ENCODE measurements at places on chromosomes 3 and 15.

DNA sequence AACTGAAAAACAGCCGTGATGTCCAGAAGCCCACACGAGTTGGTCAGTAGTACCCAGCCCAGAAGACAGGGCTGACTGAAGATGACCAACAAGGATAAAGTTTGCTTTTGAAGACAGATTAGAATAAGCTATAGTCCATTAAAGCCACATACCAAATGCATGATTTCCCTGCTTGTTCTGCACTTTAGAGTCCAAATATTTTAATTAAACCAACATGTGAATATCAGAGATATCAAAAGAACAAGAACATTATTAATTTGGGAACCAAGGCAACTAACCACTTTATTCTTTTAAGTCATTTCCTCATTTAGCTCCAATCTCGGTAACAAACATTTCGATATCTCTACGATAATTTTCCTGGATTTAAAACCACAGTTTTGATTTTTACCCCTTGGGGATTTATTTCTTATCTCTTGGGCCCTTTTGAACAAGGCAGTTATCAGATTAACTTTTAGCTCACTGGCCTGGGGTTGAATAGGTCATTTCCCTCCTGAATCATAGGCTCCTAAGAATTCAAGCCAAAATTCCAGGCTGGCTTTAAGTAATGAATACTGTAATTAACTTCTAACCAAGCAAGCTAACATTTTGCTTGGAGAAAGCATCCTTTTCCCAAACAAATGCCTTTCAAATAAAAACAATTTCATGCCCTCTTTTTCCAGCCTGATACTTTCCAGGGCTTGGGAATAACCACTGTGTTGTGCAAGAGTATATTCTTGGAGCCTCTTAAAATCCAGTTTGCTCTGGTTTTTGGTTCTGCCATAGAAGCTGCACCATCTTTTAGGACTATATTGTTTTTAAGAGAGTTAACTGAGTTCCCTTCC lies 102.9 kb upstream of the NR2E3 start:
- no peak for DNase-seq

- DNase-seq: no peak
These were observed 266.6 kb upstream of the ICE2 start for GRCh38 chr15:60745469-60746061.

DNA sequence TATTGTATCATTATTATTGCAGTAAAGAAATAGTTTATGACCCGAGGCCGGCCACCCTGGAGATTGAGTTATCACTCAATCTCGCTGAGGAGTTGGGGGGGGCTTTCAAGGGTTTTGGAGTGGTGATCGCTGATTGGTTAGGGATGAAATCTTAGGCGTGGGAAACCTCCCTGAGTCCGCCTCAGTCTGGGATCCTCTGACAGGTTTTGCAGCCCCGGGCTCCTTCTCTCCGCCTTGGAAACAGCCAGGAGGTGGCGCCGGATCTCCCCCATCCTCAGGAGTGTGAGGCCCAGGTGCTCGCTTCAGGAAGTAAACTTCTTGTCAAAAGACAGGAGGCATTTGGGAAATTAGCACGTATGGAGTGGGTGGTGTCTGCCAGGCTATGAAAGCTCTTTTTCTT lies 41.1 kb upstream of the SEC61A1 start:
- DNase-seq: peak; percentile 35

DNA sequence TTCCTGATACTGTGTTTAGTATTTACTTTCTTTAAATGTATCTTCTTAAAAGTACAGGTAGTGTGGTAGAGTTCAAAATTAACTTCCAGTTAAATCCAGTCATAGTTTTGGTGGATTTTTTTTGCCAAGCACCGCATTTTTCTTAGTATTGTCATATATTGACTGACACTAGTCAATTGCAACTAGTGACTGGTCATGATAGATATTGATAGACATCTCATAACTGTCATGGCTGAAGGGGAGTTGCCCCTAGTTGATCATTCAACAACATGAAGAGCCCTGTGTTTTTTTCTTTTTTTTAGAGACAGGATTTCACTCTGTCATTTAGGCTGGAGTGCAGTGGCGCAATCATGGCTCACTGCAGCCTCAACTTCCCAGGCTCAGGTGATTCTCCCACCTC lies 22.1 kb downstream of the RAB8B start:
- no peak for DNase-seq

GRCh38 chr3:52471371-52472238 lies 16.2 kb downstream of the NISCH start:
- no peak for DNase-seq

DNA sequence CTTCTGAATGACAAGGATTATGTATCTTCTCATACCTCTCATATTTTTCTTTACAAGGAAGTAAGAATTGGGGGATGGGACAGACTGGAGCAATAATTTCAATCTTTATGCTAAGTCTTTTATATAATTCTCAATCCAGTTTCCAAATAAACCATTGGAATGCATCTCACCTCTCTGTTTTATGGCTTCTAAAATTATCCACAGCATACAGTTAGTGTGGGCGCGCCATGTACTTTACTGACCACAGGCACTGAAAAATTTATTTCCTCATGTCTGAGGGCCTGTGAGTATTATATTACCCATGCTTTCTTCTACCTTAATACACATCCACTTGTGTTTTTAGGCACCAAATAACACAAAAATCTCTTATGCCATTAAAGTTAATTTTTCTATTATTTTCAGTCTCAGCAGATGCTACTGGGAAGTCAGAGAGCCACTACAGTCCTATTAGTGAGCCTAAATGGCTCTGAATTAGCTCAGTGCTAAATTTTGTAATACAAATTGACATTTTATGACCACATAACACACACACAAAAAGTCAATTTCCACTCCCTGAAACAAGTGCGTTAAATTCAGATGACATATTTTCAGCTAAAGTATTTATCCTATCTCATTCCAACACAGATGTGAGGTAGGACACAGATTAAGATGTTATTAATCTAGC lies 39.3 kb downstream of the SLITRK3 start:
- no peak for DNase-seq

- DNase-seq: no peak
These were observed 98.2 kb downstream of the DCLK3 start for GRCh38 chr3:36666166-36666565.

- no peak for DNase-seq
These were observed at the start of gene GREM1 for GRCh38 chr15:32717426-32718226. Gene GREM1 (plus strand): TSS chr15:32718004. CDS start chr15:32730691, 12,687 bp downstream.

- no peak for DNase-seq
These were observed 2.2 kb upstream of the LYZL4 start for GRCh38 chr3:42412526-42413155.

DNA sequence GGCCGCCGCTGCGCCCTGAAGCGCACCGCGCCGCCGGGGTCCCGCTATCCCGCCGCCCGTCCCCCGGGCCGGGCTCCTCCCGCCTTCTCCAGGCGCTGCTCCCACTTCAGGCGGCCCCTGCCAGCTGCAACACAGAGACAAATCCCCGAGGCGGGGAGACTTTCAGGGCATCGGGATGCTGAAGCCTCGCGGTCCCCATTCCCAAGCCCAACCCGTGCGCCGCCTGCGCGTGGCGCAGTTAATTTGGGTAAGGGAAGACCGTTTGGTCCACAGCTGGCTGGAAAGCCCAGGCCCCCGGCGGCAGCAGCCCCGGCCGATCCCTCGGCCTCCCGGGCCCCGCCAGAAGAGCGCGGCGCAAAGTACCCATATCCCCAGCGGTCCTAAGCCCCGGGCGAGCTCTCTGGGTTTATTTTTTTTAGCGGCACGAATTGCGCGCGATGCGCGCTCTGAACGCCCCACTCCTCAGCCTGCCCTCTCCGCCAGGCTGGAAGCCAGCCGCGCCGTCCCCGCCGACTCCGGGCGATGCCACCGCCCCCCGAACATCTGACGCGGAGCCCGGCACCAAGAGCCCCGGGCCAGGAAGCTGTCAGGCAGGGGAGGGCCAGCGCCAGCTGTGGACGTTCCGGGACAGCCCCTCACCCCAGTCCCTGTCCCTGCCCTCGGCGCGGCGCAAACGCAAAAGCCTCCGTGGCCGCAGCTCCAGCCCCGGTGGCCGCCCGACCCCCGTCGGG lies 517 bp downstream of the FBN1 start:
- DNase-seq: peak; percentile 4

- no peak for DNase-seq
These were observed 43.3 kb downstream of the CAPN3 start for GRCh38 chr15:42402455-42403205.

- DNase-seq: no peak
These were observed 33.6 kb upstream of the TMCC1 start for GRCh38 chr3:129927072-129927471.

DNA sequence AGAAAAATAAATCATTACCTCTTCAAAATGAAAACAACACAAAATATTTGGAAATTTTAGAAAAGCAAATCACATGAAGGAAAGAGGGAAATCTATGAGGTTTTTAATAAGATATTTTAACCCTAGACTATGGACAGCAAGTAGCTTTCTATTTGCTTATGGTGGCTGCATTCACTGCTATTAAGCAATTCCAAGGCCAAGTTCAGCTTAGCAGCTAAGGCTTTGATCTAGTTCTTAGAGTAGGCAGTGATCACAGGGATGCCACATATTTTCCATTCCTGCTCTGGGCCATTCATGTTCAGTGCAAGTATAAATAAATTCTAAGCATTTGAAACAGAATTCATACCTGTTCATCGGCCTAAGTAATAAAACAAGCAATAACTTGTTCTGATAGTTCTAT lies 235.3 kb downstream of the CDIN1 start:
- DNase-seq: no peak

- DNase-seq: no peak
These were observed 939.9 kb downstream of the VGLL3 start for GRCh38 chr3:86051058-86051457.

GRCh38 chr3:19931767-19932188 lies 2.2 kb downstream of the EFHB start:
- no peak for DNase-seq

DNA sequence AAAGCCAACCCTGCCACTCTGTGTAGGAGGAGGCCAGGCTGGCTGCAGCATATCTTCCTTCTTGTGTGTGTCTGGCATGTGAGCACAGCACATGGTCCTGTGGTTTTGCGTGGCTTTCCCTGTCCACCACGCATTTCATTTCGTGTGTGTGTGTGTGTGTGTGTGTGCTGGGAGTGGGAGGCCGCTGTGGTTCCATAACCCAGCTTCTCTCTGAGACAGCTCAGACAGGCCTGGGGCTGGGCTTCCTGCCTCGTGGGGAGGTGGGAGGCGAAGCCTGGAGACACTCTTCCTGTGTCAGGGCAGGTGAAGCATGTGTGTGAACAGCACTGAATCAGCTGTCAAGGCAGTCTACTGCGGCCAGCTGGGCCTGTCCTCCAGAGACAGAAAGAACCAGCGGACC lies 16.0 kb upstream of the MRPS22 start:
- no peak for DNase-seq

DNA sequence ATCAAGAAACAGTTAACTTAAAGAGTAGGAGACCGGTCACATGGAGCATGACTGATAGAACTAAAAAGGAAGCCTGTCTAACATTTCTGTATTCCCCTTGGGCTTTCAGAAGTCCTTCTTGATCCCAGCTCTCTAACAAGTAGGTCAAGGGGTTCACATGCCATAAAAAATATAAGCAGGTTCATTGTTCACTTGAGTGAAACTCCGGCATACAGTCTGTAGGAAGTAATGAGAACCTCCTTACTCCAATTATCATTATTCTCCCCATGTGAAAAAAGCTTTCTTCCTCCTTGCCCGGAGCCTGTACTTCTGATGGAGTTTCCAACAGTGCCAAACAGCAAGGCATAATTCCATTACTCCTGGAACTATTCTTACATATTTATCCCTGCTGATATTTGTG lies 242.8 kb upstream of the CNTN4 start:
- DNase-seq: no peak

DNA sequence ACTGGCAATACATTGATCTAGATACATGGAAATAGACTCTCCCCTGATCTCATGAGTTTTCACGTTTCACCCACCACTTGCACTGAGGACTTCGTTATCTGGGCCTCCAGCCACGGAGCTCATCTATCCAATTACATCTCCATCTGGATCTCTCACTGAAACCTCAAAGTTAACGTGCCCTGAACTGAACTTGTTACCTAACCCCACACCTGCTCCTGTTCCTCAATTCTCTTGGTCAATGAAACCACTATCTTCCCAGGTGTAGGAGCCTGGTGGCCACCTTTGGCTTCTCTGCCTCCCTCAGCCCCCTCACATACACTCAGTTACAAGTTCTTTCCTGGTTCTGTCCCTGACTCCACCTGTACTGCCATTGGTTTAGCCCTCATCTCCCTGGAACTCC lies 9.7 kb downstream of the DGKG start:
- no peak for DNase-seq

GRCh38 chr15:45021348-45021747 lies 1.6 kb upstream of the SORD start:
- no peak for DNase-seq

DNA sequence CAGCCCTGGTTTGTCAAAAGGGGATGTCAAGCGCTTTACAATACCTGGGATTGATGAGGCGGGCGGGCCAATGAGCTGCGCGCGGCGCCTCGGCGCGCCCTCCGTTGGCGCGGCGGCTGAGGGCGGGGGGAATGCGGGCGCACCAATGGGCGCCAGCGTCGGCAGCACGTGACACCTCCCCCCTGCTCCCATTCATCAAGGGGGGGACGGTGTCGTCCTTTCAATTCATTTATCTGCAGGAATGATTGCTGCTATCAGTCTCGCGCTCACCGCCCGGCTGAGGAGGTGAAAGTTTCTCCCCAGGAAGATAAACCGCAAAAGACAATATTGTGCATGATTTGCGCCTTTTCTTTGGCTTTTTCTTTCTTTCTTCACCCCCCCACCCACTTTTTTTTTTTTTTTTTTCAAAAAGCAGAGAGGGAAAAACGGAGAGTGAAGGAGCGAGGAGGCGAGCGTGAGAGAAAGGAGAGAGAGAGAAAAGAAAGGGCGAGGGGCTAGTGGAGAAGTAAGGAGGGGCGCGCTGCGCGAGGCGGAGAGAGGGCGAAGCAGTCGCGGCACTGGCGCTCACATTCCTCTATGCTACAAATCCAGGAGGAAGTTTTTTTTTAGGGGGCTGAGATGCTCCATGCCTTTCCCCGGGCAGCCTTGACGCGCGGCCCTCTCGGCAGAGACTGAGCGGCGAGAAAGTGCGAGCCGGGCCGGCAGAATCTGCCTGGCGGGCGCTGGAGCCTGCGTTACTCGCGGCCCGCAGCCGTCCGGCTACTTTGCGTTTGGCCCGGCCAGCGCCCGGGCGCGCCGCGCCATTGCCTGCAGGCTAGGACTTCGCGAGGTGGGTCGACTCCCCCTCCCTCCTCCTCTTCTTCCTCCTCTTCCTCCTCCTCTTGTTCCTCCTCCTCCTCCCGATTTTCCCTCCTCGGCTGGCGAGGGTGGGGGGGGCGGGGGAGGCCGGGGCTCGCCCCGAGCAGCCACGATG lies at the start of gene ZIC1:
Gene ZIC1, plus strand, starts transcription at position 223 of the 973 bp plus-strand sequence. Its CDS starts 748 bp downstream, at position 971.
- no peak for DNase-seq

Measured in NCI-H1092 treated with DMSO at 0.1 percent for 48 hours (cell line).